ENCODE measurements at places on chromosomes 16 and 17.

- DNase-seq, result no peak
- H3K27ac ChIP-seq, result no peak overlapping the region
- H3K36me3 ChIP-seq, result no peaks in the 10 kb centered on the region
- no peak overlapping the region for H3K4me3 ChIP-seq
- H3K4me1 ChIP-seq, result no peaks in the 10 kb centered on the region
Observed at GRCh38 chr17:34447406-34447805, 84.4 kb upstream of the CCL1 start.

- DNase-seq, result peak; percentile 89
- H3K27ac ChIP-seq, result no peak overlapping the region
- H3K27me3 ChIP-seq, result peaks cover 55% of the 10 kb centered on the region
- H3K4me1 ChIP-seq, result peaks cover 21% of the 10 kb centered on the region
- no peak overlapping the region for H3K4me3 ChIP-seq
Observed at GRCh38 chr17:38667099-38667786, 7.5 kb downstream of the EPOP start.

DNA sequence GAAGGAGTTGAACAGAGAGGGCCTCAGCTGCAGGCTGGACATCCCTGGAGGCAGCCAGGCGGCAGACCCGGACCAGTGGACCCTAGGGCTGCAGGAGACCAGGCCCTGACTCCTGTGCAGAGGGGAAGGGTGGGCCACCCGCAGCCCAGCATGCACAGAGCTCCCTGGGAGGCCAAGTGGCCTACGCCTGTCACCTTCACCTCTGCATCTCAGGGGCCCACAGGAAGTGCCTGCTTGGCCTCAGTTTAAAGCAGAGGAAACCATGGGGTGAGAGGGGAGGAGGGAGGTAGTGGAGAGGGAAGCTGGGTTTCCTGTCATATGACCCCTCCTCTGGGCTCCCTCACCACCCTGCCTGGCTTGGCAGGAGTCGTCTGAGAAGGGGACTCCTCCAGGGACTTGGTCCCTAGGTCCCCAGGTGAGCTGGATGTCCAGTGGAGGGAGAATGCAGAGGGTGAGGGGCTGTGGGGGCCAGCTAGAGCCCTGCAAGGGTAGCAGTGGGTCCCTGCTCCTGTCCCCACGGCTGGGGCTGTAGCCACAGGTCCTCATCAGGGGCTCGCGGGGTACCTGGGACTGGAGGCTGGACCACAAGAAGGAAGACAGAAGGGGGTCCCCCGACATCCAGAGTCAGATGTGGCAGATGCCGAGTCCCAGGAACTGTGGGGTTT is at the start of gene TMC8:
TMC8 (plus strand) TSS at position 335 of the 665 bp plus-strand sequence. CDS start 818 bp downstream, outside the sequence.
- H3K36me3 ChIP-seq, result peaks cover 50% of the 10 kb centered on the region
- H3K4me3 ChIP-seq, result peak within 1 kb of the TSS; percentile 99
- H3K27ac ChIP-seq, result peak within 1 kb of the TSS; percentile 97
- H3K4me1 ChIP-seq, result peaks cover 55% of the 10 kb centered on the region

GRCh38 chr16:31006086-31006385 is 4.4 kb downstream of the STX1B start:
- no peaks in the 10 kb centered on the region for H3K36me3 ChIP-seq
- peaks cover 11% of the 10 kb centered on the region for H3K4me1 ChIP-seq
- peaks cover 17% of the 10 kb centered on the region for H3K27me3 ChIP-seq
- H3K4me3 ChIP-seq, result no peak overlapping the region

- H3K27me3 ChIP-seq, result no peaks in the 10 kb centered on the region
- peaks cover 41% of the 10 kb centered on the region for H3K4me1 ChIP-seq
- peaks cover 25% of the 10 kb centered on the region for H3K36me3 ChIP-seq
- DNase-seq, result no peak
- no peak overlapping the region for H3K27ac ChIP-seq
- peak overlapping the region; percentile 51 for H3K4me3 ChIP-seq
Observed at GRCh38 chr16:85571563-85571812, 41.6 kb upstream of the GSE1 start.

DNA sequence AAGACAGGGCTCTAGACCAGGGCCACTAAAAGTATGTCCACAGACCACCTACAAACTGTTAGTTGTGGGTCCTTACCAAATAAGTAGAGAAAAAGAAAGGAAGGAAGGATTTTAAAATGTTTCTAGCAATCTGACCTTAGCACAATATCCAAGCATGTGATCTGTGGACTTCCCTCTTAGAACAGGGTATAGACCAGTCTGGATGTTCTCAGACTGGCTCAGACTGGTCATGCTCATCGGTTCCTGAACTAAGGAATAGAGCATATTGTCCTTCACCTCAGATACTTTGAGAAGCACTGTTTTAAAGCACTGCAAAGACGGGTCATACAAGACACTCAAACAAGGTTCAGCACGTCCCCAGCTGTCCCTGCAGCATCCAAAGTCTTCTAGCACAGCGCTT is 25.8 kb downstream of the CUEDC1 start:
- no peak for DNase-seq
- H3K4me3 ChIP-seq, result no peak overlapping the region
- H3K27ac ChIP-seq, result no peak overlapping the region
- peaks cover 2% of the 10 kb centered on the region for H3K4me1 ChIP-seq
- peaks cover 11% of the 10 kb centered on the region for H3K27me3 ChIP-seq

DNA sequence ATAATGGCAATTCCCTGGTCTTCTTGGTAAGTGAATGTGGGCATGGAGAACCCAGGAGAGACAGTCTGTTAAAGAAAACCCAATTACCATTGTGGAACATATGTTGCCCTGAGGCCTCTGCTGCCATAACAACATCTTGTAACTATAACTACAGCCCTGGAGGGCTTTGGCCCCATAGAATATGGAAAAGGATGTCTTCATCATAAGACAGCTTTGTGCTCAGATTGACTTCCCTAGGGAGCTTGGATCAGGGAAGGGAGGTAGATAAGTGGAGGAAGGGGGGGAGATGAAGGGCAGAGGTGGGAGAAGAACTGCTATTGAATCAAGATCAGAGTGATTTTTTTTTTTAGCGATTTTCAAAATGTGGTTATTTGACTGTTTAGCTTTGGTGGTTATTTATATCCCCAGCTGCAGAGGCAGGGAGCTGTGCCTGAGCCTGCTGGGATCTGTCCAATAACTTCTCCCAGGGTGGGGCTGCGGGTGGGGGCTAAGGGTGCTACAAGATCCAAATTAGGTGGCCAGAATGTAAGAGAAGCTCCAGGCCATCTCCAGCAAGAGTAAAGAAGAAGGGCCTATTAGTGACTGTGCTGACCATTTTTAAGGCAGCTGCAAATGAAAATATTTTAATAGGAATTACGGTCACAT is 5.3 kb upstream of the KAT7 start:
- H3K4me1 ChIP-seq, result peaks cover 13% of the 10 kb centered on the region
- no peak overlapping the region for H3K27ac ChIP-seq
- no peak overlapping the region for H3K4me3 ChIP-seq
- no peak for DNase-seq

DNA sequence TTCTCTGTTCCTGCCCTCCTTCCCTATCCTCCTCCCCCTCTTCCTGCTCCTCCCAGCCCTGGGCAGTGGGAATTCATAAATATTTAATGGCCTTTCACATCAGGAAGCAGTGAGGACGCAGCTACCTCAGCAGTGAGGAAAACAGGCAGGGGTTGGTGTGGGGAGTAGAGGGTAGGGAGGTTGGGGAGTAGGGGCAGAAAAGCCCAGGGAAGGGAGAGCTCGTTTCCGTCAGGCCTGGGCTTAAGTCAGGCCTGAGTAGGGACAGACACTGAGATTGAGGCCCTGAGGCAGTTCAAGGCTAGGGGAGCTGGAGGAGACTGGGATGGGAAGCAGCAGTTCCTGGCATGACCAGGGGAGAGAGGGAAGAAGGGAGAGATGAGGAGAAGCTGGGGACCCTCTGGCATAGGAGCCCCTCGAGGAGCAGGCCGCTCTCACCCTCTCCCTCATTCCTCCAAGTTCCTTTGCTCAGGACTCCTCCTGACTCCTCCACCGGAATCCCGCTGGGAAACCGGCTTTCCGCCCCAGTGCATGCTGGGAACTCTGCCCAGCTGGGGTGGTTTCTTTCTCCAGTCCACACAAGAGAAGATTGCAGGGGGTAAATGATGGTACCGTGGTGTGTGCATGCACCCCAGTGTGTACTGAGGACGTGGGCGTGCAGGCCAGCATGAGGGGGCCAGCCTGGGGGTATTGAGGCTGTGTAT is 6.2 kb downstream of the SAMD14 start:
- peaks cover 8% of the 10 kb centered on the region for H3K4me1 ChIP-seq
- H3K27me3 ChIP-seq, result peaks cover 56% of the 10 kb centered on the region
- no peak for DNase-seq
- H3K27ac ChIP-seq, result no peak overlapping the region

Data from activated CD4-positive, alpha-beta T cell treated with anti-CD3 and anti-CD28 coated beads, Interleukin-2, amount 10 ng/mL, durations not matched to agents 24 days and 14 days (primary cell).